ENCODE measurements at places on chromosomes 7 and 10.

GRCh38 chr10:95572131-95572820 lies 11.1 kb upstream of the SORBS1 start:
- DNase-seq: no peak

- no peak for DNase-seq
These were observed 155.8 kb upstream of the CHST15 start for GRCh38 chr10:124249196-124249595.

GRCh38 chr7:128849804-128850490 lies 12.7 kb upstream of the ATP6V1F start:
- DNase-seq: no peak

DNA sequence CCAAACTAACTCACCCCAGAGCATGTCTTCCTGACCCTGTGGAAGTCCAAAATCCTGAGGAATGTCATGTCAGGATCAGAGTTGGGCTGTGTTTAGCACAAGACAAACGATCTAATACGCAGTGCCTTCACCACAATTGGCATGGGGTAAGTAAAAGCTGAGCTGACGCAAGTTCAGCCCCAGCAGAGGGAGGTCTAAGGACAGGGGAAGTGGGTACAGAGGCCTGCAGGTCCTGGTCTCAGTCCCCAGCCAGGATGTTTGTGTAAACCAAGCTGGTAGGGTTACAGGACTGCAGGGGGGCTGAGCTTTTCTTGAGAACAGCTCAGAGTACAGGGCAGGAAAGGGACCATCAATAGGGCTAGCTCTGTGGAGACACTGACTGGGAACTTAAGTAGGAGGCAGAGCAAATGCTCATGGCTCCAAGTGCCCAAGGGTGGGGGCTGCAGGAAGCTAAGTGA lies 5.3 kb upstream of the KCNIP2 start:
- DNase-seq: no peak

DNA sequence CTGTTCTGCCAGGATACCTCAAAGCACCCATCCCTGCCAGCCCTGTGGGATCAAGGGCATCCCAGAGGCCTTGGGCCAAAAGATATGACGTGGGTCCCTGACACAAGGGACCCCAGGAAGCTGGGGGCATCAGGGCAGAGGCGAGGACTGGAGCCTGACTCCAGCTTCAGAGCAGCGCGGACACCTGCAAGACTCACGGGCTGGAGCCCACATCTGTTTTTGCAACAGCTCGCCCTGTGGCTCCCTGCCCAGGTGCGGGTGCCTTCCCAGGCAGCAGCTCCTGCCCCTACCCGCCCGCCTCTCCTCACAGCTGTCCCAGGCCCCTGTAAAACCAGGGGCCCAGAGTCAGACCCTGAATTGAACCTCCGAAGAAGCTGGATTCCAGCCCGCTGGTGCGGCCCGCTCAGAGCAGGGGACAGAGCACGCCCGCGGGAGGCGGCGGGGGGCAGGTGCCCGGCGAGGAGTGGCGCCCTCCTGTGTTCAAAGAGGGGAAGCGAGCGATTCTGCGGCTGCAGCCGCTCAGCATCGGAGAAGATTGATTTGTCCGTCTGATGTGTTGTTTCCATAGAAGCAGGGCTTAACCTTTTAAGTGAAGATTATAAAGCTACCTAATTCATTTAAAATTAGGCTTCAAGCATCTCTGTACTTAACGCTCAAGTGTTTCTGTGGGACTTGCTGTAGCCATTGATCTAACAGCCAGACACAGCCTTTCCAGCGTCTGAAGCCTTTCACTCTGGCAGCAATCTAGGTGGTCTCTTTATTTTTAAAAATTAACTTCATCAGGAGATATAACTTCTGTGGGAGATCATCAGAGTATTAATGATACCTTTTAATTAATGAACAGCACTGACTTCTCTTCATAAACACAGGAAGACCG lies 88.4 kb downstream of the BEND7 start:
- peak; percentile 33 for DNase-seq

DNA sequence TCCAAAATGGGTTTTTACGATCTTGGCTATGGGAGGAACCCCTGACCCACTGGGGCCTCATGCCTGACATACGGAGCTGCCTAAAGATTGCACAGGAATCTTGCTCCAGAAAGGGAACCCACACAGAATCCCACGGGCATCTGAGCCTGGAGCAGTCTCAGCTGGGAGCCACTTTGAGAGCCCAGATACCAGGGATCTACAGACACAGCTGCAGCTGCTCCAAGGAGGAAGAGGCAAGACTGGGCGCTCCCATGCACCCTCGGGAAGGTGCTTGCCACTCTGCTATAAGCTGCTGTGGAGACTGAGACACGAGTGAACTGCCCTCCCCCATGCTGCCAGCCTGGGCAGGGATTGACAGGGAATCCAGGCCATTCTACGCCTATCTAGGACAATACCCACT lies 202.5 kb downstream of the REEP3 start:
- no peak for DNase-seq

All from GM18507 (cell line).